ENCODE measurements at places on chromosomes 1 and 21.
A peak's percentile ranks its signal among the peaks of the same experiment; 100 is the strongest.

DNA sequence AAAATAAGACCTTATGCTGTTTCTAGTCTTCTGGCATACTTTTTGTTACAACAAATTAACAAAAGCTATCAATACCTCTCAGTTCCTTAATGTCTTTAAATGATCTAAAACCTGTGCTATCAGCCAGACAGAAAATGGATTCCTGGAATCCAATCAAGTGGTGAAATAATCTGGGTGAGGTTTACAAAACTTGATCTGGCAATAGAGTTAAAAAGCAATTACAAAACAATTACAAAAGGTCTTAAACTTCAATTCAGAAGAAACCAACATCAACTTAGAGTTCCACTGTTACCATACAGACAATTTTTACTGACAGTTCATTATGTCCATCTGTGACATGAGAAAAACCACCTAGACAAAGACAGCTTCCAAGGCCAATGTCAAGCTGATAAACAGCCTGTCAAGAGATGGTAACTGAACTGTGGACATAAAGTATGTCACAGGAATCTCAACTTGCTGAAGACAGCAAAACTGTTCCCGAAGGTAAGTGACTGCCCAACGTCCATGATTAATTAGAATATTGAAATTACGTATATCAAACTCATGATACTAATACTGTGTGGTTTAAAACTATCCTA lies 17.4 kb downstream of the ZZZ3 start:
- DNase-seq = no peak

- DNase-seq = no peak
These were observed 18.5 kb downstream of the OR2T1 start for GRCh38 chr1:248421384-248421783.

DNA sequence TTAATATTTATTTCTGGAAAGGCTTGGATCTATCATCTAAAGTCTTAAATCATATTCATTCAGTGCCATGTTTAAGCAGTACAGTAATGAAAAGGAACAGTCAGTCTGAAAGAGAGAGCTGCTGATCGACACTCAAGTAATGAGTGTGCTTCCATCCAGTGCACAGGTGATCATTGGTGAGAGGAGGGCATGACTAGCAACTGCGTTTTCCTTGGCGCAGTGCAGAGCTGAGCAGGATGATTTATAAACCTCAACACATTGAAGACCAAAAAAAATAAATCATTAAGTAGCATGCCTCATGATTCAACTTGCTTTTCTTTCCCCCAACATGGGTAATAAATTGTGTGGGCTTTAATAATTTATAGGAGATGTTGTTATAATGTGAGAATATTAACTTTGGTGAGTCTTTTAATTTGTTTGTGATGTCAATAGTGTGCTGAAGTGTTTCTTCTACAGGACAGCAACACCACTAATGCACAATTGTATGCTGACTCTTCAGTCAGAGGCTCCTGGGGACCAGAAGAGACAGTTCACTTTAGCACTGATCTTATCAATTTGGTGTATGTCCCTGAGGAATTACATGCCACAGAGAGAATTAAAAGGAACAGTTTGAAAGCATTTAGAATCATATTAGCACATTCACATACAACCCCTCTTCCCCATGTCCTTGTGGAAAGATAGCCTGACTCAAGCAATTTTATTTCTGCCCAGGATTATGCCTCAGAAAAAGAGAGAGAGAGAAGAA lies 199.7 kb upstream of the ADGRL2 start:
- no peak for DNase-seq

- DNase-seq = no peak
These were observed 21.4 kb downstream of the KDM5B start for GRCh38 chr1:202786804-202787203.

- peak; percentile 74 for DNase-seq
These were observed 92.1 kb downstream of the LRRC8C start for GRCh38 chr1:89725011-89725370.

DNA sequence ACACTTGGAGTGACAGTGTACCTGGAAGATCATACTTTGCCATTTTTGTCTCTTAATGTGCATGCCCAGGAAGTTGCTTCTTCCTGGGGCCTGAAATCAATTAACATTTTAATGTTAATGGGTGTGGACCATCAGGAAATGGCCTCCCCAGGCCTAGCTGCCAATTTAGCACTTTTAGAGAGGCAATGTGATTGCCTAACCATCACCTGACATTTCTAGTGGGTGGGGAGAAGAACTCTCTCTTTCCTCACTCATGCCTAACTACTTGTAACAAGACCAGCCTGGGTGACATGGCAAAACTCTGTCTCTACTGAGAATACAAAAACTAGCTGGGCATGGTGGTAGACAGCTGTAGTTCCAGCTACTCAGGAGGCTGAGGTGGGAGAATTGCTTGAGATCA lies 549.0 kb upstream of the RGS18 start:
- no peak for DNase-seq

GRCh38 chr1:240258910-240259309 lies 167.2 kb downstream of the FMN2 start:
- DNase-seq = no peak

DNA sequence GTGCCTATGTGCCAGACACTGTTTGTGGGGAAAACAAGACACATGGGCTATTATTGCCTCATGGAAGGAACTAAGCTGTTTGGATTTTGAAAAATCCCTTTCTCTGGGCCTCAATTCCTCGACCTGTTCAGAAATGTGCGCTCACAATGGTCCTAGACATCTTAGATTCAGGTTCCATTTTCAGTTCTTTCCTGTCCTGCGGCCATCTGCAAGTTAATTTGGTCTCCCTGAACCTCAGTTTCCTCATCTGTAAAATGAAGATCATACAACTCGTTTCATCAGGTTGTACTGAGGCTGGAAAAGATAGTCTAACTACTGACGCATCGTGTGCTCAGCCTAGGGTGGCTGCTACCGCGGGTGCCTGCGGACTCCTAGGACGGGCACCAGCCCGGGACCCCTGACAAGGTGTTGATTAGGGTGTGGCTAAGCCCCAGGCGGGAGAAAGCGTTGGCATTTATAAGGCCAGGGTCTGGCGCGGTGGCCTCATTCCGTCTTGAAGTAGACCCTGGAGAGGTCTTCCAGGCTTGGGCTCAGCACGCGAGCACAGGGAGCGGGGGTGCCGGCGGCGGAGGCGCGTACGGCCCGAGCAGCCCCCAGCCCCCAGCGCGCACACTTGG lies 493 bp upstream of the ELOA start:
- peak; percentile 23 for DNase-seq

- no peak for DNase-seq
These were observed 856 bp downstream of the LHX9 start for GRCh38 chr1:197917805-197918651.

DNA sequence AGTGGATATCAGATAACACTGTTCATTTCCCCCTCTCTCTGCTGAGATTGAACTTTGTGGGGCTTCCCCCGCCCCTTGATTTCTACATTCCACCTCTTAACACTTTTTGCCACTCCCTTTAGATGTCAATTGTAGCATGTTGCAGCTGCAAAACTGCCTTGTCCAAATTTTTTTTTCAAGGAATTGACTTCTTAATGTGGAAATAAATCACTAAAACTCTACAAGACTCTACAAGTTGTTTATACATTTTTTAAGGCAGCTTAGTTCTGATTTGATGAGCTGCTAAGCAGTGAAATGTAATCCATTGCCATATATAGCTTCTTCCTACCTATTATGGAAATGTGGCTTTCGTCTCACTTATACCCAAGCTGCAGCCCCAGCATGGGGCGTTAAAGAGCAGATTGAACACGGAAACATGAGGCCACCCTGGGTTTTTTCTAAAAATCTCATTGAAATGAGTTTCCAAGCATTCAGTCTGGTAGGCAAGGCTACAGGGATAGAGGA lies 132.2 kb downstream of the SYT2 start:
- DNase-seq = no peak

- DNase-seq = no peak
These were observed 16.7 kb downstream of the ITPKB start for GRCh38 chr1:226722240-226722900.

- DNase-seq = no peak
These were observed 238.0 kb upstream of the FGGY start for GRCh38 chr1:59058665-59059439.

DNA sequence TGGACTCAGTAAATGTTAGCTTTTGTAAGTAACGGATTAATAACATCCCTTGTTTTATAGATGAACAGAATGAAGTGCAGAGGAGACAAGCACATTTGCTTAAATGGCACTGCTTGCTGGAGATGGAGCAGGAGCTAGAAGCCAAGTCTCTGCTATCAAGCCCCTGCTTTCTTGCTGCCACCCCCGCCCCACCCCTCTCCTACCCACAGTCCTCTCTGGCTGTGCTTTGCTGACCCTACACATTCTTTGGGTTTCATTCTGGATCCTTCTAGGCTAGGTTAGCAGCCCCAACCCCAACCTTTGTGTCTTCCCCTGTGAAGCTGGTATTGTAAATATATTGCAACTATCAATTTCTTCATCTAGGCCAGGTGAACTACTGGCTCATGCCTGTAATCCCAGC lies 77.5 kb upstream of the CAPZB start:
- no peak for DNase-seq

GRCh38 chr1:243471754-243472745 lies 216.2 kb downstream of the SDCCAG8 start:
- no peak for DNase-seq

- no peak for DNase-seq
These were observed 7.3 kb upstream of the SLC35D1 start for GRCh38 chr1:67061266-67061665.

GRCh38 chr1:242827538-242827937 lies 303.0 kb upstream of the PLD5 start:
- DNase-seq = no peak

DNA sequence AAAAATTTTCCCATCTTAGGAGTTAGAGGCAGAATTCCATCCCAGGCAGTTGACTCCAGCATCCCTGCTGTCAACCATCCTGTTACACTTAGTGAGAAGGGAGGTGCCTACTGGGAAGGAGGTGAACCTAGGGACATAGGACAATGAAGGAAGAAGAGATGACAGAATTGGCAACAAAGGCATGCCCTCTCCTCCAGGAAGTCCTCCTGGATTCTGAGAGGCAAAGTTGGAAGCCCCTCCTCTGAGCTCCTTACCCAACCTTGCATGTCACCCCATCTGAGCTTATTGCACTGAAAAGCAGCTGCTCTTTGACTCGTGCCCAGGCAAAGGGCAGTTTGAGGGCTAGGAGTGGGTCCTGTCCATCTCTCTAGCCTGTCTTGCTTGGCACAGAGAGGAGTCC lies 66.9 kb downstream of the PAX7 start:
- DNase-seq = no peak

GRCh38 chr1:203580733-203581132 lies 45.9 kb upstream of the ATP2B4 start:
- DNase-seq = no peak

DNA sequence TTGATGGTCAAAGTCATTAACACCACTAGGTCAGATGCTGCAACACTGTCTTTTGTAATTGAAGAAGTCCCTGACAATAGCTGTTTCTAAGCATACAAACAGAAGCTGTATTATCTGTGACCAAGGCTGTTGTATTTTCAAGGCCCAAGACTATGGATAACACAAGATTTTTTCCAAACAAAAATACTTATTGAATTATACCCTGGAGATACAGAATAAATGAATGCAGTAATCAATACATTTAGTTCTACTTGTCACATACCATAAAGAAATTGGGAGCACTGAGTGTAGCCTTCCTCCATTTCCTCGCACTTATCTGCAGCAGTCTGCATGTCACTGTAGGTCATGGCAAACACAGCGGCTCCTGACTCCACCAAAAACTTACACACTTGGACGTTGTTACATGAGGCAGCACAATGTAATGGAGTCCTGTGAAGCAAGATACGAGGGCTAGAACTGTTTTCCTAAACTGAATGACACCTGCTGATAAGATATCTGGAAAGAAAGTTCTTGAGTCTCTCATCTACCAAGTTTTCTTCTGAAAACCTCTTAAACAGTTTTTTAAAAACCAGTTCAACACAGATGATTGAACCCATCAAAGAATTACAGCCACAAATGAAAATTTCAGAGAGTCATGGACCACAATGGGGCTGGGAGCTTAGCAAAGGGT lies 56.9 kb downstream of the TP53BP2 start:
- no peak for DNase-seq

DNA sequence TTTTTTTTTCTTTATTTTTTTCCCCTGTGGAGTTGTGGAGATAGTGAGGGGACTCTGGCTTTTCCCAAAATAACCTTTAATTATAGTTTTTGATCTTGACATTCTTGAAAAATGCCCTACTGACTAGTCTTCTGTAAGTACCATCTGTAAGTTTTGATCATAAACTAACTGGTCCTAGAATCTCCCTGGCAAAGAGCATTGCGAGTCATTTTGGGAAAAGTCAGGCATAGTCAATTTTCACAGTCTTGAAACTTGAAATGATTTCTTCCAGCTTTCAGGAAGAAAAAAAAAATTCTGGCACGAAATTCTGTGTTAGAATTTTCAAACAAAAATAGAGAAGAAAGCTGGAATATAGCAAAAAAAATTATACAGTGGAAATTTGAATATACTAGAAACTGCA lies 181.2 kb upstream of the SNX7 start:
- no peak for DNase-seq

- no peak for DNase-seq
These were observed 37.6 kb downstream of the FCRL2 start for GRCh38 chr1:157739229-157739901.

Measured in cardiac muscle cell (in vitro differentiated cells and primary cell).